GM12891 (cell line): ENCODE measurements at places on chromosomes 11 and 22.

DNA sequence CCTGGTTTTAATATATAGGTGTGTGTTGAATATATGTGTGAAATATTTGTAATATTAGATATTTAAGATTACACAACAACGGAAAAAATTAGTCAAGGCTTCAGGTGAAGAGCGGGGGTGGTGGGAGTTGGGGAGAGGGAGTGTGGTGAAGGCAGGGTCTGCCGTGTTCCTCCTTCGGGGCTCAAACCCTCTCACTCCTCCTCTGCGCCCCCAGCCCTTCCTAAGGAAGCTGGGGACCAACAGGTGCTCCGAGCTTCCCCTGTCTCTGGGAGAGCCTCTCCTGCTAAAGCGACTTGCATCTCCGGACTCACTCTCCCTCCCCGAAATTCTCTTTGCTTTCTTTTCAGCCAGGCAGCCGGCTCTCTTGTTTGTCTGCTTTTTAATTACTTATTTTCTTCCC, 960 bp upstream of the CADM1 start:
- DNase-seq, result no peak

- DNase-seq, result peak; percentile 77
Measured at GRCh38 chr11:124800226-124800929, at the start of gene MSANTD2. Gene MSANTD2 (minus strand): TSS chr11:124800406. CDS start chr11:124800380, 26 bp downstream.

DNA sequence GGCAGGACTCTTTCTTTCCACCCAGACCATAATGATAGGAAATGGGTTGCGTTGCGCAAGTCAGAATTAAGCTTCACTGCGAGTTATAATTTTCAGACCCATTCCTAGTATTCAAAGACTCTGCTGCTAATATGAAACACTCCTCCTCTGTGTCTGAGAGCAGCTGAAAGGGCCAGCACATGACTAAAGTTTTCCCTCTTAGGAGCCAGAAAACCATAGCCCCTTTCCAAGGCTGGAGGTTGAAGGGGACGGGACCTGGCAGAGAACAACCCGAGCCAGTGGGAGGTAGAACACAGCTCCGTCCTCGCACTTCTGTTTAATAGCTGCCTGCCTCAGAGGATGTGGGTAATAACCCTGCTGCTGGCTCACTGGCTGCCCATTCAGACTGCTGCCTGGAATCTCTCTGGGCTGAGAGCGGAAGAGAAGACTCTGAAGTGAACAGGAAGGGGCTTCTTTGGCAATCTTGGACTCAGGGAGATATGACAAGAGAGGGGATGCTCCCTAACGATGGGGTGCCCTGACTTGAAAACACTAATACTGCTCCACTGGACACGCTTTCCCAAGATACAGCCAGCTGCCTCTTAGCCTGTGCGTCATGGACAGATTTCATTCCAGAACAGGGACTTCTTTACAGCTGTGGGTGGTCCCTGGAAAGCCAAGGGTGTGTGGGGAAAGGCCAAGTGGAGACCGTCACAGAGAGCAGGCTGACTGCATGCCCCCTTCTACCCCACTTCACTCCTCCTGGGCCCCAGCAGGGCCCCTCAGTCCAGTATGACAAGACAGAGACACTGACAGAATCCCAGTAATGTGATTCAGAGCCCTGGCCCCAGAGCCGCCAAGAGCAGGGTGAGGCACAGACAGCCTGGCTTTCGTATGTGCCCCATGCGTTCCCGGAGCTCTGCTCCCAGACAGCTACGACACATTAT, 156.9 kb downstream of the FEZ1 start:
- no peak for DNase-seq

DNA sequence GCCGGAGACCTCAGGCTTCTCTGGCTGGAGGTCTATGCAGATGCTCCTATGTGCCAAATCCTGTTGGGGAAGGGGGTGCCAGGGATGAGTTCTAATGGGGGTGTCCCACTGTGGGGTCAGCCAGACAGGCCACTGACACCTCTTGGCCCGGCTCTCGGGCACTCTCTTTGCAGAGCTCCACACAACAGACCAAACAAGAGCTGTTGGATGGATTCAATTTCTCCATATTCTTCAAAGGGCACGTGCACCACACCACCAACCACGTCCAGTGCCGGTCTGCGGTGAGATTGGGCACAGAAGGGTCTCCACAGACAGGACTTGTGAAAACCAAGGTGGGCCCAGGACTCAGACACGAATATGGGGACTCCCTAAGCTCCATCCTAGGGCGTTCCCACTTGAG, 2.2 kb upstream of the RGL4 start:
- DNase-seq, result no peak

- DNase-seq, result no peak
Measured at GRCh38 chr11:85717429-85717828, 31.4 kb upstream of the CCDC89 start.

DNA sequence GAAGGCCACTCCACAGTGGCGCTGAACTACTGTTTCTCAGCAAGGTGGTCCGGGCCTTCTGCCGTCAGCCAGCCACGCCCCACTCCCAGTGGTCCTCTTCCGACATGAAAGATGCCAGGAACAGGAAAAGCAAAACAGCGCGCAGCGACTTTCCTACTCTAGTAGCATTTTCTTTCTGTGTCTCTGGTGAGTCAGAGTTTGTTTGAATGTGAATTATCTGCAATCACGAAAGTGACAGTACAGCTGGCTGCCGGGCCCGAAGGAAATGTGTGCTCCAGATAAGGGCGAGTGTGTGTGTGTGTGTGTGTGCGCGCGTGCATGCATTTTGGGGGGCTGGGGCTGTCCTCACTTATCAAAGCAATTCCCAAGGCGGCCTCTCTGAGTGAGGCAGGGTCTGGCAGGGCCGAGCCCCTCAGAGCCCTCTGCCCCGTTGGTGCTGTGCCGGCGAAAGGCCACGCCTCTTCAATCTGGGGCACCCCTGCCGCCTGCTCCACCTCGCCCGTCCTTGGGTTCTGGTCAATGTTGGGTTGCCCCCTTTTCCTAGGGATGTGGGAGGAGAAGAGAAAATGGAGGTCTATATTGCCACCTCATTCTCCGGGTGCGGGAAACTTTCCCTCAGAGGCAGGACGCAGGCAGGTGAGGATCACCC, 288.5 kb downstream of the KIRREL3 start:
- no peak for DNase-seq

GRCh38 chr11:64750361-64751054, 6.6 kb upstream of the RASGRP2 start:
- DNase-seq, result no peak

DNA sequence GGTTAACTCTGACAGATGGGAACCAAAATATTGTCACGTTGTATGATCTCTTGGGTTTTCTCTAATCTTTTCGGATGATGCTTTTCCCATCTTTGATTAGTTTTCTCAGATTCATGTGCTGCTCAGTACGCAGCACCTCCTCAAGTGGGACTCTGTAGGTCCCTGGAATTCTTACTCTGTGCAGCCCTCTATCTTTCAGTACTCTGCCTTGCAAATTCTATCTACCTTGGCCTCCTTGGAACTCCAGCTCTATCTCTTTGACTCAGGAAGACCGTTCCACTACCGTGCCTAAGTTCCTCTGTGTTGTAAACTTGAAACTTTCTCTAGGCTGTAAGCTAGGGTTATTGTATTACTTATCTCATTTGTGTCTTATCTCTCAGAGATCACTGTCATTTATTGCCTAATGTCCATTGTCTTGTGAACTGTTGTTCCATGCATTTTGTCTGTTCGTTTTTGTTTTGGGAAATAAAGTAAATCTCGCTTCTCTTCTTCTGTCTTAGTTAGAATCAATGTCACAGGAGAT, 20.1 kb upstream of the CHORDC1 start:
- no peak for DNase-seq

DNA sequence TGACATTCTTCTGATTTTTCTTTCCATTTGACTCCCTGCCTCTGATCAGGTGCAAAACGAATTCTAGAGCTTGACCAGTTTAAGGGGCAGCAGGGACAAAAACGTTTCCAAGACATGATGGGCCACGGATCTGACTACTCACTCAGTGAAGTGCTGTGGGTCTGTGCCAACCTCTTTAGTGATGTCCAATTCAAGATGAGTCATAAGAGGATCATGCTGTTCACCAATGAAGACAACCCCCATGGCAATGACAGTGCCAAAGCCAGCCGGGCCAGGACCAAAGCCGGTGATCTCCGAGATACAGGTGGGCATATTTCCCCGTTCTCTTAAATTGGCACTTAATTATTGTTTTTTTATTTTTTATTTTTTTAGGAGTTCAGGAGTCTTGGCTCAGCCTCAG, 15.4 kb downstream of the XRCC6 start:
- DNase-seq, result no peak

DNA sequence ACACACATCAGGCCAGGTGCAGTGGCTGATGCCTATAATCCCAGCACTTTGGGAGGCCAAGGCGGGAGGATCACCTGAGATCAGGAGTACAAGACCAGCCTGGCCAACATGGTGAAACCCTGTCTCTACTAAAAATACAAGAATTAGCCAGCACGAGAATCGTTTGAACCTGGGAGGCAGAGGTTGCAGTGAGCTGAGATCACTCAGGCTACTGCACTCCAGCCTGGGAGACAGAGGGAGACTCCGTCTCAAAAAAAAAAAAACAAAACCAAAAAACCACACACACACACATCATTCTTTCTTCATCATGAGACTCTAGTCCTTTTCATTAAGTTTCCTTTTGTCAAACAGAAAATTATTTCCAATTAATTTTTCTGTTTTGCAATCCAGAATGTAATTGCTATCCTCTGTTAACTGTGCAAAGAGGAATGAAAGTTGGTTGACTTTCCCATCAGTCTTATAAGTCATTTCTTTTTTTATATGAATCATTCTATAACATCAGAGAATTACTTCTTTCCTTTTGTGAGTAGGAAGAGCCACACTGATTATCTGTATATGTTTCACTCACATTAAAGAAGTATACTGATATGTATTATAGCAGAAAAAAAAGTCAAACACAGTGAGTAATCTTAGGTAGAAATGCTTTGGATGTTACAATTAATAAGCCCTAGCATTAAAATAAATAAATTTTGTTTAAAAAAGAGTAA, 52.2 kb downstream of the HORMAD2 start:
- DNase-seq, result no peak

DNA sequence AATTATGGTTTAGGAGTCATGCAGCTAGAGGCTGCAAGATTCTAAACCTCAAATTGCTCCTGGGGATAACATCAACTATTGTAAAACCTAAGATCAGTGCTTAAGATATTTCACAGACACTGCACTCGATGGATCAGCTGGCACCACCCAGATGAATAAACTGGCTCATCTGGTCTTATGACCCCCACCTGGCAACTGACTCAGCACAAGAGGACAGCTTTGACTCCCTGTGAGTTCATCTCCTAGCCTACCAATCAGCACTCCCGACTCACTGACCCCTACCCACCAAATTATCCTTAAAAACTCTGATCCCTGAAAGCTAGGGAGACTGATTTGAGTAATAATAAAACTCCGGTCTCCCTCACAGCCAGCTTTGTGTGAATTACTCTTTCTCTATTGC, 782 bp upstream of the TTC12 start:
- no peak for DNase-seq

DNA sequence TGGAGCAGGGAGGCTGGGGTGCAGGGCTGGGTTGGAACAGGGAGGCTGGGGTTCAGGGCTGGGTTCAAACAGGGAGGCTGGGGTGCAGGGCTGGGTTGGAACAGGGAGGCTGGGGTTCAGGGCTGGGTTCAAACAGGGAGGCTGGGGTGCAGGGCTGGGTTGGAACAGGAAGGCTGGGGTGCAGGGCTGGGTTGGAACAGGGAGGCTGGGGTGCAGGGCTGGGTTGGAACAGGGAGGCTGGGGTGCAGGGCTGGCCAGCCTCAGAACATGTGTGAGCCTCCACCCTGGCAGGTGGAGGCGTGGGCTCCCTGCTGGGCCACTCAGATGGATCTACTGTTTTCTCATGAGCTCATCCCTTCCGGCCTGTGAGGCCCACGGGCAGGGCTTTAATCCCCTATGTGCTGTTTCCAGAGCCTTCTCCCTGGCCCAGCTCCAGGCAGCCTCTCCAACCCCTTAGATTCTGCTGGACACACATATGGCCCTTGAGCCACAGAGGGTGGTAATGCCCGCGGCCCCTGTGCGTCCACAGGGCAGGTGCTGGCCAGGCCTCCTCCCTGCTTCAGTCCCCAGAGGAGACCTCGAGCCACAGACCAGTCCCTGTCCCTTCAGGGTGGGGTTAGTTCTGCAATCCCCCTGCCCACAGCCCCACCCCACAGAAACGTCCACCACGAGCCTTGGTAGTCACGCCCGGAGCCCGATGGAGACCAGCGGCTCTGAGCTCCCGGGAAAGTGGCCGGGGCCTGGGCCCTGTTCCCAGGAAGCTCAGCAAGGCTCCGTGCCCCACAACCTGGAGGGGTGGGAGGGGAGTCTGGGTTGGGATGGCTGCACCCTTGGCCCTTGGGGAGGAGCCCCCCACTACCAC, 197.9 kb downstream of the BRD1 start:
- no peak for DNase-seq
